ENCODE measurements at places on chromosomes 13 and 19.

- DNase-seq: no peak
Measured at GRCh38 chr19:51531349-51532315, at the start of gene SIGLEC6. Gene SIGLEC6, minus strand, starts transcription at chr19:51531670. Its CDS starts 22 bp downstream, at chr19:51531648.

DNA sequence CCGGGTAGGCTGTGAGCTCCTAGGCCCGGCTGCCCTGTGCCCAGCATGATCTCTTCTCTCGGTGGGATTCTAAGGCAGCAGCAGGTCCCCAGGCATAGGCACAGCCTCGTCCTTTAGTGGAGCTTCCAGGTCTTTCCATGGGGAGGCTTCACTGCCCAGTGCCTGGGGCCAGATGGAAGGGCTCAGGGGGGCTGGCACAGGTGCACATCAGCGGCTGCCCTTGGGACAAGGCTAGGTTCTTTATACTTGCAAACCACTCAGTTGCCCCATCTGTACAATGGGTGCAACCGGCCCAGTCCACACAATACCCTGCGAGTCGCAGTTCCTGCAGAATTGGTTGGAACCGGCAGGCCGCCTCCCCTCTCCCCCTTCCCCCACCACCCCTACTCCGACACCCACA, 14.2 kb downstream of the KCTD15 start:
- DNase-seq: no peak

DNA sequence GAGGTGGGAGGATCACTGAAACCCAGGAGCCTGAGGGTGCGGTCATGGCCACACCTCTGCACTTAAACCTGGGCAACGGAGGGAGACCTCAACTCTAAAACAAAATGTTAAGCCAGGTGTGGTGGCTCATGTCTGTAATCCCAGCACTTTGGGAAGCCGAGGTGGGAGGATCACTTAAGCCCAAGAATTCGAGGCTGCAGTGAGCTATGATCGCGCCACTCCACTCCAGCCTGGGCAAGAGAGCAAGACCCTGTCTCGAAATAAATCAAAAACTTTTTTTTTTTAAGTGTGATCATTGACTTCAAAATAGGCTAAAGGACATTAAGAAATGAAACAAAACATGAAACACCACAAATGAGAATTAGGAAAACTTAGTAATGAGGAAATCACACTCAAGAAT, 16.3 kb upstream of the ADPRHL1 start:
- DNase-seq: no peak

DNA sequence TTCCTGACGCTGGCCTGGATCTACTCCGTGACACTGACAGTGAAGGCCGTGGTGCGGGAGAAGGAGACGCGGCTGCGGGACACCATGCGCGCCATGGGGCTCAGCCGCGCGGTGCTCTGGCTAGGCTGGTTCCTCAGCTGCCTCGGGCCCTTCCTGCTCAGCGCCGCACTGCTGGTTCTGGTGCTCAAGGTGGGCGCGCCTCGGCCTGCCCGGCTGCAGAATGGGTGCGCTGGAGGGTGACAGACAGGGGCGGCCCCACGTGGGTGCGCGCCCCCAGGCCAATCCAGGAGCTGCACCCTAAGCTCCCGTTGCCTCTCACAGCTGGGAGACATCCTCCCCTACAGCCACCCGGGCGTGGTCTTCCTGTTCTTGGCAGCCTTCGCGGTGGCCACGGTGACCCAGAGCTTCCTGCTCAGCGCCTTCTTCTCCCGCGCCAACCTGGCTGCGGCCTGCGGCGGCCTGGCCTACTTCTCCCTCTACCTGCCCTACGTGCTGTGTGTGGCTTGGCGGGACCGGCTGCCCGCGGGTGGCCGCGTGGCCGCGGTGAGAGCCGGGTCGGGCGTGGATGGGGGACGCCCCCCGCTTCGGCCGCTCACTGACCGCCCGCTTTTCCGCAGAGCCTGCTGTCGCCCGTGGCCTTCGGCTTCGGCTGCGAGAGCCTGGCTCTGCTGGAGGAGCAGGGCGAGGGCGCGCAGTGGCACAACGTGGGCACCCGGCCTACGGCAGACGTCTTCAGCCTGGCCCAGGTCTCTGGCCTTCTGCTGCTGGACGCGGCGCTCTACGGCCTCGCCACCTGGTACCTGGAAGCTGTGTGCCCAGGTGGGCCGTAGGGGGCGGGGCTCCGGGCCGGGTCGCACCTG, 7.2 kb downstream of the ABCA7 start:
- DNase-seq: no peak

- no peak for DNase-seq
Measured at GRCh38 chr13:48476215-48476614, 56.7 kb downstream of the RCBTB2 start.

GRCh38 chr19:12859546-12859945, 21.2 kb downstream of the MAST1 start:
- DNase-seq: no peak

DNA sequence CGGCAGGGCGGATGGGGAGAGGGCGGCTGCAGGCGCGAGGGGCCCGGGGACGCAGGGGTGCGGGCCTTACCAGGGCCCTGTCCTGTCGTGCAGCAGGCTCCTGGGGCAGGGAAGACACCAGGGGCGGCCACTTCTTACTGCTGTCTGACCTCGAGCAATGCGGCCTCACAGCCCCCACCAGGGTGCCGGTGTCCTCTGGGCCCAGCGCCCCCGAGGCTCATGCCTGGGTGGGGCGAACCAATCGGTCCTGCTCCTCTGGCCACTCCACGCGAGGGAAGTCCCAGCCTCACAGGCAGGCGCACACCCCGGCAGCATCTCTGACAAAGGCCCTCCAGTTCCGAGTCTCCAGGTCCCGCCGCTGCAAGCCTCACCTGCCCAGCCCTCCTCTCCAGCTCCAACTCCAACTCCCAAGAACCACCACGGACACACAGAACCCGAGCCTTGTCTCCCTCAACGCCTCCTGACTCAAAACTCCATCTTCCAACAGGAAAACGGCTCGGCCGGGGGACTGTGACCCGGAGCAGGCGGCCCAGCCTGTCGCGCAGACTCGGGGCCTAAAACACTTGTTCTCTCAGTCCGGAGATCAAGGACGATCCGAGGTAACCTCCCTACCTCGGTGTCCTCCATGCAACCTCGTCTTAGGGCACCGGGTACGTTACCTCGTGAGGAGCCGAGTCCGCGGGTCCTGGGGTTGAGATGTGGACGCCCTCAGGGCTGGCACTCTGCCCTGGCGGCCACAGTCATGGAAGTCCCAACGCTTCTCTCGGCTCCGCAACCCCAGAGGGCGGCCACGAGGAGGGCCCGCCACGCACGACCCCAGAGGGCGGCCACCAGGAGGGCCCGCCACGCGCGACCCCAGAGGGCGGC, 6.5 kb downstream of the FGF22 start:
- no peak for DNase-seq

DNA sequence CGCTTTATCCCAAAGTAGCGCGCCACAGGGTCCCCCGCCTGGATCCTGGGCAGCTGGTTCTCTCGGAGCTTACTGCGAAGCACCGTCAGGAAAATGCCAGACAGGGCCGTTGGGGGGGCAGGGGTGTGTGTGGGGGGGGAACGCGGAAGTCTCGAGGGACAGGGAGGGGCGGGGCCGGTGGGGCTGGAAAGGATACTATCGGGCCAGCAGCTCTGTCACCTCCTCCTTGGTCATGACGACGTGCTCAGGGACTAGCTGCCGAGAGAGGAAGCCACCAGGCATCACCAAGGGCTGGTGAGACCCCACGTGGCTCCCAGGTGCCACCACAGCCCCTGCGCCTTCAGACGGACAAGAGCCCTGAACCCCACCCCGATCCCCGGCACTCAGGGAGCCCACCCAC, 5.3 kb downstream of the POLR2E start:
- no peak for DNase-seq

DNA sequence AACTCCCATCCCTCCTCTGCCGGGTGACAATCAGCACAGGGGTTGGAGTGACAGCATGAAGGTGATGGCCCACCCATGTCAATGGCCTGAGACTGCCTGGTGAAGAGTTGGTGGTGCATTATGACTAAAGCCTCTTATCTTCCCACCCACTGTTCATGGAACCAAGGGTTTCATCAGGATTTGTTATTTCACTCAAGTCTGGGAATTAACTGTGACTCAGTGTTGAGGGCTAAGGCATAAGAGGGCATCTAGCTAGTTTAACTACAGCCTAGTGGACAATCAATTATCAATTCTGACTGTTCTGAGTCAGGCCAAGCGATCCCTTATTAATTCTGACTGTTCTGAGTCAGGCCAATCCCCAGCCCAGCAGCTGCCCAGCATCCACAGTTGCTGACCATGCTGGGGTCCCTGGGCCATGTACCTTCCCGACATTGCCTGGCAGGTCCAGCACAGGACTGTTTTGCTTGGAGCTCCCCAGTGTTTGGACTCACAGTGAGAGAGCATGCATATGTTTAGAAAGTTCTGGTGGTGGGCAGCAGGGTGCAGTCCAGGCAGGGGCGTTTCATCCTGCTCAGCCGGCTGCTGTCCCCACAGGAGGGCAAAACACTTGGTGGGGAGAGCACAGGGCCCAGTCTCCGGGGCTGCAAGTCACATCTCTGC, 65.5 kb downstream of the RASL11A start:
- no peak for DNase-seq

GRCh38 chr19:33823341-33823740, 26.7 kb downstream of the KCTD15 start:
- no peak for DNase-seq

DNA sequence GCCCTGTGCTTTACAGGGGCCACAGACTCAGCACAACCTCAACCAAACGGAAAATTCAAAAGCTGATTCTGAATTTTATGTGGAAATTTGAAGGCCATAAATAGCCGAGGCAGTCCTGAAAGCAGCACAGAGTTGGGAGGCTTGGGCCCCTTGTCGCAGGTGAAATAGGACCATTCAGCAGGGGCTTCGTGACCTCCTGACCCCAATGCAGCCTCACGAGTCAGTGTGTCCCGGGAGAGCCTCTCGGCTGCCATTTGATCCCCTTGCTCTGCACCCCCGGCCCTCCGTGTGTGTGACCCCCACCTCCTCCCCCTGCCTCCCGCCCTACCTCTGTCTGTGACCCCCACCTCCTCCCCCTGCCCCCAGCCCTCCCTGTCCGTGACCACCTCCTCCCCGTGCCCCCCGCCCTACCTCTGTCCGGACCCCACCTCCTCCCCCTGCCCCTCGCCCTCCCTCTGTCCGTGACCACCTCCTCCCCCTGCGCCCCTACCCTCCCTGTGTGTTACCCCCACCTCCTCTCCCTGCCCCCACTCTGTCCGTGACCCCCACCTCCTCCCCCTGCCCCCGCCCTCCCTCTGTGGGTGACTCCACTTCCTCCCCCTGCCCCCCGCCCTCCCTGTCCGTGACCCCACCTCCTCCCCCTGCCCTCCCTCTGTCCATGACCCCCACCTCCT, 41.7 kb upstream of the TFDP1 start:
- no peak for DNase-seq

- DNase-seq: no peak
Measured at GRCh38 chr19:49870309-49870901, 3.0 kb upstream of the PNKP start.
